ENCODE measurements at places on chromosomes 6 and 20.
A peak's percentile ranks its signal among the peaks of the same experiment; 100 is the strongest.

- DNase-seq, result no peak
Measured at GRCh38 chr6:154605178-154605881, 94.8 kb upstream of the CNKSR3 start.

DNA sequence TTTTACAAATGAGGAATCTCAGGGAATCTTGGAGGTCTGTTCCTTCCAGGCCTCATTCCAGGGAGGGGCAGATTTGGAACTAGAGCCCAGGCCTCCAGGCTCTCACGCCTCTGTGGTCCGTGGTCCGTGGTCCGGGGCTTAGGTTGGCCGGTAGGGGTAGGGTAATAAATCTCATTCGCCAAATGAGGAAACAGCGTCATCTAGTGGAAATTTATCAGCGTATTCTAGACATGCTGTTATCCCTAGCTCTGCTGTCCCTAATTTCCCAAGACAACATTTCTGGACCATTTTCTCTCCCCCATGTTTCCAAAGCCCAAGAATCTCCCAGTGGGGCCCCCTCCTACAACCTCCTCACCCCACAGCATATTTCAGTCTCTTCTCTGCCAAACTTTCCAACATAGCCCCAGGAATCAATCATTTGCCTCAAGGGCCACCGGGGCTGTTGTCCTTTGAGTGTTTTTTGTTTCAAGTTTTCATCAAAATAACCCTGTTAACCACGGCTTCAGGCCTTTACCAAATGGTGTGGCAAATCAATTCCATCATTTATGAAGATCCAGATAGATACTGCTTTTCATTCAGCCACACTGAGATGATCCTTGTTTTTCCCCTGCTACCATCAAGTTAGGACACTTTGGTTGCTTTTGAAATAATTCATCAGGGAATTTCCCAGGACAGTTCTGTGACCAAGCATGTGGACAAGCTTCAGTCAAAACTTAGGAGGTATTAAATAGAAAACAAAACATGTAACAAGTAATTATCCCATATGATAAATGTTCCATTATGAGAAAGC lies 126.8 kb downstream of the ALDH8A1 start:
- DNase-seq, result peak; percentile 88

- no peak for DNase-seq
Measured at GRCh38 chr6:109801794-109802193, 110.7 kb downstream of the FIG4 start.

- no peak for DNase-seq
Measured at GRCh38 chr6:78947962-78948361, 80.6 kb downstream of the IRAK1BP1 start.

DNA sequence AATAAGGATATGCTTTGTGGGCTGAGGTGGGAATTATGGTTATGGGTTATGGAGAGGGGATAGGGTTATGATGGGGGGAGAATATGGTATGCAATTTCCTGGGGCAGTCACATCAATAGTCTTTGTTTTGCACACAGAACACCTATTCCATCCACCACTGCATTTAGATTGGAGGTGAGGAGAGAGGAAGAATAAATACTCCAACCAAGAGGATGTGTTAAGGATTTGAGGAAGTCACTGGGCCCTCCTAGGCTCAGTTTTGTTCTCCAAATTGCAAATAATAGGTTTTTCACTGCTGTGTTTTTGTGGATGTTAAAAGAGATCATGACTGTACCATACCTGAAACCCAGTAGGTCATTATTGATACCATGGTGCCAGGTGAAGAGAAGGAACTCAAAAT lies 29.5 kb upstream of the SIRPG start:
- DNase-seq, result no peak

- DNase-seq, result no peak
Measured at GRCh38 chr6:53598265-53598907, 53.5 kb upstream of the GCLC start.

- peak; percentile 36 for DNase-seq
Measured at GRCh38 chr6:168274037-168274952, 45.3 kb downstream of the DACT2 start.

Measured in iPS-NIHi11 (cell line).